A549 treated with Mapracorat at 1 μM for 4 hours (cell line): ENCODE measurements at places on chromosomes 3 and 15. TPM values are rescaled to one million over a fixed set of nuclear protein-coding genes. Genes with fewer than 3 reads are reported as not detected.

Gene BBX
- total RNA-seq = 11.5 to 20.6 TPM (median 18.0 TPM) in 5 replicates

Gene ANKUB1
- not detected in 5 replicates for total RNA-seq

Gene CPEB1
- 2.6 to 4.0 TPM (median 3.2 TPM) in 5 replicates for total RNA-seq

Gene C3orf20
- total RNA-seq = 0.06 to 0.07 TPM in 2 of 5 replicates, not detected in the others

Gene OR4F15
- total RNA-seq = not detected in 5 replicates
